Vagina (tissue), 2 donors: ENCODE measurements at places on chromosomes 13 and 19. TPM values are rescaled to one million over a fixed set of nuclear protein-coding genes. Genes with fewer than 3 reads are reported as not detected.

DNA sequence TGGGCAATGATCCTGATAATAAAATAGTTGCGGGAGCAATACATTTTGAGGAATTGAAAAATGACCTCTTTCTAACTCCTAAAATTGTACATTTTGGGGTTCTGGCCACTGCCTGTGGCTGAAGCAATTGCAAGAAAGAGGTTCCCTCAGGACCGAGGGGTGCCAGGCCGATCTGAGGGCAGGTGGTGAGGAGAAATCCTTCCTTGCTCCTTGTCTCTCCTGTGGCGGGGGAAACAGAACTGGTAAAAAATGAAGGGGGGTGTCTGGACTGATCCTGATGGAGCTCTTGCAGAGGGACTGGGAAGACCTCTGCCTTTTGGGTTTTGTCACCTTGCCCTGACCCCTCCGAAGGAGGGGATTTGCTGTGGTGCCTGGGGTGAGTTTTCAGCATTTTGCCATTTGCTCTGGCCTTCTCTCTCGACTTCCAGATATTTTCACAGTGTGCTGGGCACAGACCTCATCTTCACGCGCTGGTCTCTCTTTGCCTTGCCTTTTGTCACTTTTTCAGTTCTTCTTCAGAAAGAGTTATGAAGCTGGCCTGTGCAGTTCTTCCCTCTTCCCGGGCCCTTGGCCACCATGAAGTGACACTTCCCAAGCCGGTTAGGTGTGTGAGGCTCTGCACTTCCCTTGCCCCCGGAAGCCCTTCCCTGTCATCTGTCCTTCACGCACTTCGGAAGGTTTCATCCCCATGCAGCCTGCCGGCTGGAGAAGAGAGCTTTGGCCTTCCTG lies 22.2 kb downstream of the NFIX start:
- DNase-seq = no peak

DNA sequence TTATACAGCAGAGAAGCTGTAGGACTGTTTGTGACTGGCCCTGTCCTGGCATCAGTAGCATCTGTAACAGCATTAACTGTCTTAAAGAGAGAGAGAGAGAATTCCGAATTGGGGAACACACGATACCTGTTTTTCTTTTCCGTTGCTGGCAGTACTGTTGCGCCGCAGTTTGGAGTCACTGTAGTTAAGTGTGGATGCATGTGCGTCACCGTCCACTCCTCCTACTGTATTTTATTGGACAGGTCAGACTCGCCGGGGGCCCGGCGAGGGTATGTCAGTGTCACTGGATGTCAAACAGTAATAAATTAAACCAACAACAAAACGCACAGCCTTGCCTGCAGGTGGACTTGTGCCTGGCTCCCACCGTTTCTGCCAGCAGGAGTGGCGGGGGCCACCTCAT lies 27.3 kb upstream of the LDLR start:
- no peak for DNase-seq

- no peak for DNase-seq
Observed at GRCh38 chr19:45742969-45743368, 9.7 kb downstream of the MEIOSIN start.

Gene POU2F2
- 0.74 TPM for total RNA-seq

Gene ZNF91
- total RNA-seq = 81.0 TPM
